ENCODE measurements at places on chromosomes 7 and 10.
A peak's percentile ranks its signal among the peaks of the same experiment; 100 is the strongest.

- no peak for DNase-seq
Observed at GRCh38 chr7:70542750-70543376, 589.1 kb upstream of the GALNT17 start.

GRCh38 chr10:132441818-132442524 lies 45.0 kb downstream of the PWWP2B start:
- no peak for DNase-seq

DNA sequence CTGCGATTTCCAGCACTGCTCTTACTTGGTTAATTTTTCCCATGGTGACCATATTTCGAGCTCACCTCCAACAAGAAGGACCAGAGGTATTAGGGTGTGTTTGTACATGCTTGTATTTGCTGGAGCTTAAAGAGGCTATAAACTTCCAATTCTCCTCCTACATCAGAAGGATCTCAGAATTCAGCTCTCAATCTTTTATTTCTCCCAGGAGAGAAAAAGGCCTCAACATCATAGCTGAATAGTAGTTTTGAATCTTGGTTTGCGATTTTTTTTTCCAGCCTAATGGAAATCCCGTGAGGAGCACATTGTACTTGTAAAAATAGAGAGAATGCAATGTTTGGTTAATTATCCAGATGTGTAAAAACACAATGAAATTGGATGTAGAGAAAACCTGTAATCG lies 69.7 kb downstream of the CPVL start:
- no peak for DNase-seq

GRCh38 chr7:22305706-22306105 lies 51.2 kb downstream of the RAPGEF5 start:
- no peak for DNase-seq

- no peak for DNase-seq
Observed at GRCh38 chr10:57963546-57963945, 304.1 kb downstream of the IPMK start.

DNA sequence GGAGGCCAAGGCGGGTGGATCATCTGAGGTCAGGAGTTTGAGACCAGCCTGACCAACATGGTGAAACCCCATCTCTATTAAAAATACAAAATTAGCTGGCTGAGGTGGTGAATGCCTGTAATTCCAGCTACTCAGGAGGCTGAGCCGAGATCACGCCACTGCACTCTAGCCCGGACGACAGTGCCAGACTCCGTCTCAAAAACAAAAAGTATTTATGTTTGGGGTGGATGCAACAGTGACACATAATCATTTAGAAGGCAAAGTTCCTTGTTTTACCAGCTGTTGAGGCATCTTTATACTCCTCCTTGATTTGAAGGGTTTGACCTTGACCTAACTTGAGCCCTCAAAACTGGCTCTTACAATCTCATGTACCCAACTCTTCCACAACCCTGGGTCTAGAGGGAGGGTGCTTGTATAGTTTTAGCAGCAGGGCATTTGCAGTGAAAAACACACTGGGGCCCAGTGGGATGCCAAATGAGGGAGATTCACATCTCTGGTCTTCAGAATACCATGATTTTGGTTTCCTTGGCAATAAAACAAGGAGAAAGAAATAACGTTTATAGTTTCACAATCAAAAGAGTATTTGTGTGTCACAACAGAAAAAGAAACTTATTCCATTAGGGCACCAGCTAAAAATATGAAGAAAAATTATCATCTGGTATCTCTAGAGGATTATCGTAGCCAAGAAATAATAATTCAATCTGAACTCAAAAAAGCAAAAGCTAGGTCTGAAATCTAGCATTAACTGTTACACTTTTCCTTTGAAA lies 14.2 kb upstream of the TMEM254 start:
- no peak for DNase-seq

GRCh38 chr10:109982123-109982522 lies 25.7 kb upstream of the ADD3 start:
- DNase-seq = no peak

- DNase-seq = no peak
Observed at GRCh38 chr7:37724732-37725131, 41.2 kb downstream of the GPR141 start.

GRCh38 chr7:82629583-82629982 lies 186.0 kb upstream of the CACNA2D1 start:
- no peak for DNase-seq

GRCh38 chr7:150979713-150980390 lies 1.7 kb upstream of the KCNH2 start:
- DNase-seq = no peak

GRCh38 chr7:66583490-66584110 lies 45.1 kb upstream of the KCTD7 start:
- DNase-seq = no peak

GRCh38 chr7:2515424-2516193 lies 4.0 kb upstream of the LFNG start:
- DNase-seq = no peak

GRCh38 chr10:59493017-59493416 lies 130.7 kb upstream of the FAM13C start:
- no peak for DNase-seq

GRCh38 chr10:47409171-47409865 lies 25.2 kb upstream of the ZNF488 start:
- no peak for DNase-seq

DNA sequence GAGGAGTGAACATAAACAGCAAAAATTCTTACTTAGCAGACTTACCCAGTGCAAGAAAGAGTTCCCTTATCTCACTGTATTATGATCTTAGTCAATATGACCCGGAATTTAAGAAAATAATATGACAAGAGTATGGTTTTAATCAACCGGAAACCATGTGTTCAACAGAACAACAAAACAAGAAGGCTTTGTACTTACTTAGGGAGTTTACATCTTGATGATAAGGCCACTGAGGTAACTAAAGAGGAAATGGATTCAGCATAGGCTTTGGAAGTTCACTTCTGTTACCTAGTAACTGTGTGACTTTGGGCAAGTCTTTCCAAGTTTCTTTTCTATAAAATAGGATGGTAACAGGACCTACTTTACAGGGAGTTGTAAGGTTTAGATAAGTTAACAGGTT lies 7.4 kb upstream of the FAS start:
- DNase-seq = no peak

- no peak for DNase-seq
Observed at GRCh38 chr7:120221666-120222065, 51.3 kb upstream of the KCND2 start.

DNA sequence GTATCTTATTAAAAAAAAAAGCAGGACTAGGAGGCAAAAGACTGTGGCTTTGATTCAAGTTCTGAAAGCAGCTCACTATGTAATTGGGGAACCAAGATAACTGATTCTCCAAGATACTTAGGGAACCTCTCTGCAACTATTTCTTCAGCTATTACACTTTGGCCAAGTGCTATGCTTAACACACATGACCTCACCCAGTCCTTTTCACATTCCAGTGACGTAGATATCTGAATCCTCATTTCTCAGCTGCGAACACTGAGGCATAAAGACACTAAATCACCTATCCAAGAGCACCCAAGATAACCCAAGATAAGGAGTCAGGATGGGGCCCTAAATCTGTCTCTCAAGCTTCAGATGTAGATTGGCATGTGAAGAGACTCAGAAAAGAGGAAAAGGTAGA lies 133.6 kb downstream of the GLI3 start:
- no peak for DNase-seq

GRCh38 chr10:13441476-13441875 lies 87.3 kb downstream of the BEND7 start:
- DNase-seq = no peak

- DNase-seq = peak; percentile 37
Observed at GRCh38 chr10:58967551-58968388, 208.7 kb upstream of the PHYHIPL start.

DNA sequence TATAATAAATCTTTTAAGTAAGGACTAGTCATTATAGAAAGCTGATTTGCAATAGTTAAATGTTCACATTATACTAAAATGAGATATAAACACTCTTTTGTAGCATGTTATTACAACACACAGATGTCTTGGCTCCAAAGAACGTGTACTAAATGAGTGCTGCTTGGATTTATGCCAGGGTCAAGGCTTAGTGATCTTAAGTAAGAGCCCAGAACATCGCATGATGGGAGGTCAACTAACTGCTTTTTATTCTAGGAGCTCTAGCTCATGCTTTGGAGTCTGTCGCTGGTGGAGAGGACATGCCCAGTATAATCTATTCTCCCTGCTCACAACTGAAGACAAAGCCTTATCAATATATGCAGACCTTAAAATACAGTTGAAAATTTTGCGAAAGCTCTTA lies 315.1 kb downstream of the BBS9 start:
- DNase-seq = no peak

- no peak for DNase-seq
Observed at GRCh38 chr10:72243822-72244437, 27.9 kb upstream of the ASCC1 start.

DNA sequence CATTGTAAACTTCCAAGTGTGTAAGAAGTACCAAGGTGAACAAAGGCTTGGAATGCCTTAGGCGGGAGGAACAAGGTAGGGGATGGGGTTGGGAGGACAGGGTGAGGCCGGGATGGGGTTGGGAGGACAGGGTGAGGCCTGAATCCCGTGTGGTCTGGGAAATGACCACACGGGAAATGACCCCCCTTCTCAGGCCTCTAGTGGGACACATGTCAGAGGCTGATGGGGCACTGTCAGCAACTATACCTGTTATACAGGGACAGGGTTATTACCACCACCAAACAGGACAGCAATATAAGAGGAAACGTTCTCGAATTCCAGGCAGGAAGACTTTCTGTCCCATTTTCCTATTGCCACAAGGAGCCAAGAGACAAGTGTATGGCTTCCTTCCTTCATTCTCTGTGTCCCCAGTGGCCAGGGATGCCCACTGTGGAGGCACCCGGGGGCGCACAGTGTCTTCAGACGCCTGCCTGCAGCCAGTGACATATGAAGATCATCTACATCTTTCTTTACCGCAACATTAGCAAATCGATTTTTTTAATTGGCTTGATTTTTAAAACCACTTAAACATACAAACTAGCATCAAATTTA lies 1.3 kb downstream of the MKI67 start:
- no peak for DNase-seq

DNA sequence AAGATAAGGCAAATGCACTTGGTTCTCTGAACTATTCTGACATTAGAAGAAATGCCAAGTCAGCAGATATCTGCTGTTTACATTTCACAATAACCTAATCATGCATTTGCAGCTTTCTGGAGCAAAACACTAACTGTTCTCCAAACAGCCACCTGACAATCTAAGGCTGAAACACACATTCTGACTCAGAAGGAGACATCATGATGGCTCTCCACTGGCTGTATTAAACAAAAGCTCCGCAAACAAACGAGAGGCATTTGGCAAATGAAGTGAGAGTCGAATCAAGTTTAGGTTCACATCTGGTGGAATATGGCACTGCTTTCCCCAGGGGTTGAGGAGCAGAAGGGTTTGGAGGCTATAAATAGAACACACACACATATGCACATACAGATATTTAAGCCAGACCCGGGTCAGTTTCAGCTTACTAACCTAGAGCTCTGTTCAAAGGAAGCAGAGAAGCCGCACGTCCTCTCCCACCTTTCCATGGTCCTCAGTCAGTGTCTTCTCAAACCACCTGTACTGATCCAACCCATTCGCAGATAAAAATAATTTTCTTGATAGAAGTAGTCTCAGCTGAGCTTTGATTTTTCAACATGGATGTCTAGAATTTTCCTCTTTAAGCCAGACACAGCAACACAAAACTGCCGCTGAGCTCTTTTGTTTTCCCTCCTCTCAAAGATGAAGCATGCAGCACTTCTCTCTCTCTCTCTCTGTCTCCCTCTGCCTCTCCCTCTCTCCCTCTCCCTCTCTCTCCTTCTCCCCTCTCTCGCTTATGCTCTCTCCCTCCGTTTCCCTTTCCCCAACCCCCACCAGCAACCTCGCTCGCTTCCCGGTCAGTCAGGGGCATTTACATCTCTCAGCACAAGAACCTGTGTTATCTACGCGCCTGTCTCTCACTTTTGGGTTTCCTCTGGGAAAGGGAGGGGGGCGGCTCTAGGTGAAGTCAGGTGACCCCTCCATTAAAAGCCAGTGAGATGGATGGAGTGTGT lies 682.8 kb downstream of the MAGI2 start:
- DNase-seq = peak; percentile 13

DNA sequence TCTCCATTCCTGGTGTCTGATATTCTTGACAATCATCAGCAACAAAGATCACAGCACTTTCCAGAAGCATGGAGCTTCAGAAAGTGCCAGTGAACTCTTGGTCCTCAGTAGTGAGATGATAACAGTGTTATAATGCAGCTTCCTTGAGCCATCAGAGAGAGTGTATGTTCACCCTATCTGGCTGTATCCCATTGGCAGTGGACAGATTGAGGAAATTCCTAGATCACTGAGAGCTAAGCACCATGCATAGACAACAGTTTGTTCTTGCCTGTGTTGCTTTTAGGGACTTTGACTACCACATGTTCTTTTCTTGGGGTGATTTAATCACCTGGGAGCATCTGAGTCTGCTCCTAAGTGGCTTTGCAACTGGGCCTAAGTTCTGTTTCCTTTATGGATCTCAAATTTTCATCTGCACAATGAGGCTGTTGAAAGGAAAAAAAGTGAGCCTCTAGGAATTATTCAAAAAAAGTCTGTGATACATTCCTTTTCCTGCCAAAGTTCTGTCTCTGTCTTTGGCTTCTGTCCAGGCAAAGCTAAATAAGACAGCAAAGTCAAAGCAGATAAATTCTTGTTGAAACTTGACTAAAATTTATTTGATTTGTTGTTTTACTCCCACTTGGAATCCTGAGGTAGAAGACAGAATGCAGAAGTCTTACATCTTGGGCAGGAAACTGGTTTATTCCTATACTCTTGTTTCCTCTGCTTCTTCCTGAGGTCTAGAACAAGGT lies 14.5 kb upstream of the ZNF282 start:
- DNase-seq = no peak

- DNase-seq = no peak
Observed at GRCh38 chr10:112223725-112224124, 40.2 kb upstream of the GPAM start.

GRCh38 chr10:86450806-86451603 lies 70.6 kb downstream of the WAPL start:
- no peak for DNase-seq

DNA sequence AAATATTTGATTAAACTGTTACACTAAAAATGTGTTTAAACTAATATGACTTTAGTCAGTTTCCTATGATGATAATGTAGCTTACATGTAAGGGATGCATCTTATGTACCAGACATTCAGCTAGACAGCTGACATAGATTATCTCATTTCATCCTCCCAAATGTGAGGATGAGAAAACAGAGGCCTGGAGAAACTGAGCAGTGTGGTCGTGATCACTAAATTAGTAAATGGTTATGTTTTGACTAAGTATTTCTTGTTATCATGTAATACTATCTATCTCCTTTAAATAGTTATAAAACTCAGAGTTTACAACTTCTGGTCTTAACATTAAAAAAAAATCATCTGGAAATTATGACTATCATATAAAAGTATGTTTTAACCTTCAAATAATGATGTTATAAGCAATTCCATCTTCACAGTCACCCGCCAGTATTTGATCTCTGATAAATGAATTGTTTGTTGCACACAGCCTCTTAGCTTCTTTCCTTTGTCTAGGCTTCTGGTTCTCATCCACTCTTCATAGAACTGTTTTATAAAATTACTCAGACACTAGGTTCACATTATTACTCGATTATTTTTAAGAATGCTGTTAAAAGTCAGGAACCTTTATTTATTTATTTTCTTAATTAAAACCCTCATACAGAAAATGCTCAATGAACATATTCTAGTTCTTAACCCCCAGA lies 33.6 kb upstream of the HDAC9 start:
- no peak for DNase-seq

Data from NCI-H510A (cell line).